ENCODE measurements at places on chromosomes 11 and 22.
A peak's percentile ranks its signal among the peaks of the same experiment; 100 is the strongest.

- DNase-seq = no peak
Observed at GRCh38 chr11:120695939-120696338, 184.4 kb downstream of the GRIK4 start.

DNA sequence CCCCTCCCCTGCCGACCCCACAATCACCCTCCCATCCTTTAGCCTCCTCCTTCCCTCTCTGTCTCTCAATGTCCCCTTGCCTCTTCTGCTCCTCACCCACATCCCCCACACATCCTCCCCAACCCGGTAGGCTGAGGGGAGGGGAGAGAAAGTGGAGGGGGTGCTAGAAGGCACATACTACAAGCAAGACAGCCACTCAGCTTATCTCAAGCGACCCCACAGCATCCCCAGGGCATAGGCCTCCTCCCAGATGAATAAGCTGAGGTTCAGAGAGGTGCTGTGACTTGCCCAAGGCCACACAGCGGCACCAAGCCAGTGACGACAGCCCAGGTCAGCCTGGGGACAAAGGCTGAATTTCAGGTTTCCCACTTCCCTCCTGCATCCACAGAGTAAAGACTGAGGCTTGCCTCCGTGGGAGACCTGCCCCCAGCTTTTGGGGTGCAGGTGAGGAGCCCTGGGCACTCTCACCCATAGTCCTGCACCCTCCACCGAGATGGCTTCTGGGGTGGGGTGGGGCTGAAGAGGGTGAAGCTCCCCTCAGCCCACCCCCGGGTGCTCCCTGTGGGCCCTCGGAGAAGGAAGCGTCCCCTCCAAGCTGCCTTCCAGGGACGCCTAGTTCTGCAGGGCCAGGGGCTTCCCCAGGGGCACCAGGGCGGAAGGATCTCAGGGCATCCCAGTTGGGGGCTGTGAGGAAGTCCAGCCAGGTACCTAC lies 511 bp downstream of the RAC2 start:
- no peak for DNase-seq

- peak; percentile 57 for DNase-seq
Observed at GRCh38 chr11:124799348-124800225, 619 bp downstream of the MSANTD2 start.

DNA sequence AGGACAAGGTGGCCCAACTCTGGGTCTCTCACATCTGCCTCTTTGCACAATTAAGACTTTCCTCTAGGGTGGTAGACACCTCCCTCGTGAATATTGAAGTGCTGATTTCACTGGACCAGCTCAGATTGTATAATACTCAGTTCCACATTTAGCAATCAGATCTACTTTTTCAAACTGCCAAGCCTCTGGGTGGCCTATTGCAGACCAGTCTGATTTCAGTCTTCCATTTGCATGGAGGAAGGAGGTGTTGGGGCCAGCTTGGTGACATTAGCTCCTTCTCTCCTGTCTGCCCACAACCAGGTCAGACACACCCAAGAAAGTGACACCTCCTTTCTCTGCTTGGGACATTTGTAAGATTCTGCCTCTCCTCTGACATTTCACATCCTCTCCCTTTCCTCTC lies 78.2 kb downstream of the PPFIBP2 start:
- DNase-seq = no peak

DNA sequence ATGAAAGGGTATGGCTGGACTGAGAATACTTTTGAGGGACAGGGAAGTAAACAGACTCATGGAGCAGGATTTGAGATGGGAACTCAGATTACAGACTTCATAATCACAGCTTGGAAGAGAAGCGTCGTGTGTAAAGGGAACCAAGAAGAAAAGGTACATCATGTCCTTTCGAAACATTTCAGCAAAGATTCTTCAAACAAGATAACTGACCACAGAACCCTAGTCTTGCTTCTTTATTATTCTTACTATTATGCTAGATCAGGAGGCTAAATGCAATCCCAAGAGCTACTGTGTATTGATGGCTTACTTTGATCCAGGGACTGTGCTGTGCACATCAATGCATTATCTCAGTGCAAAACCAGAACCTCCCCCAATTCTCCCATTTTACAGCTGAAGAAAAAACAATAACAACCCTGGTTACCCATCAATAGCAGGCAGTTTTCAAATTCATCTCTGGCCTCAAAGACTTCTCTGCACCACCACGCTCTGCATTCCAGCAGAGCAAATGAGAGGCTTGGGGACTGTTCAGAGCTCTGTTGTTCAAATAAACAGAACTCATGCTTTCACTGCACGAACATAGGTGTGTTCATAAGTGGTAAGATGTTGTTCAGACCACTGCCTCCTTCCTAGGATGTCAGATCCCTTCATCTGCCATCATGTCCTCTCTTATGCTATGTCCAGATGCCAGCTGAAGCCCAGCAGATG lies 104.8 kb upstream of the NAV2 start:
- no peak for DNase-seq

DNA sequence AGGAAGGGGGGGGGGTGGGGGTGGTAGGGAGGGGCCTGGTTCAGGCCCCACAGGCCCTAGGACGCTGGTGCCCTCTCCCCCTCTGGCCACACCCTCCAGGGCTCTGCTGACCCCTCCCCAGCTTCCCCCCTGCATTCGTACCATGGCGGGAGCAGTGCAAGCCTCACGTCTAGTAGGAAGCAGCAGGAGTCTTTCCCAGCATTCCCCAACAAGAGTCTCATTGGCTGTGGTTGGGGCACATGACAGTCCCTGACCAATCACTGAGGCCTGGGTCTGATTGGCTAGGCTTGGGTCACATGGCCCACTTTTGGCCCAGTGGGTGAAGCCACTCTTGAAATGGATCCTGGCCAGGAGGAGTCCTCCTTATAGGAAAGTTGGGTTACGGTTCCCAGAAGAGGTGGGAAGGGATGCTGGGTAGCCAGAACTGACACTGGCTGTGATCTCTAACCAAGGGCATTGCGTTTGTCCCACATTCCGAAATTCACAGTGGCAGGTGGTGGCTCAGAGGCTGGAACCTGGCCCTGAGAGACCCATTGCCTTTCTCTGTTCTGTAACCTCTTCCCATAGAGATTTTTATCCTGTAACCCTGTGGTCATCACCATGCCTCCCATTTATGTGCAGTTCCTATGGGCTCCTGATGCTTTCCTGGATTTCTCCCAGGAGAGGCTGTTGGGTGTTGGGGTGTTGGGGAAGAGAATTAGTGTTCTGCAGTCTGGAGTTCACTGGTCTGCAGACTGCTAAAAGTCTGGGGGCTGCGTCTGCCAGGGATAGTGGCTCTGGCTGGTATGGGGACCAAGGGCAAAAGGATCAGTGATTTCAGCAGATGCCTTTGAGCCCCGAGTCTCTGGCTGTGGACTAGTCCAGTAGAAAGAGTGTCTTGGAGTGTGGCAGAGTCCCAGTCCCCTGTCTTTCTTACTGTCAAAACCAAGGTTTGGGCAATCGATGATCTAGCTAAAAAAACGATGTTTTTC lies 58.9 kb upstream of the MYEOV start:
- no peak for DNase-seq

DNA sequence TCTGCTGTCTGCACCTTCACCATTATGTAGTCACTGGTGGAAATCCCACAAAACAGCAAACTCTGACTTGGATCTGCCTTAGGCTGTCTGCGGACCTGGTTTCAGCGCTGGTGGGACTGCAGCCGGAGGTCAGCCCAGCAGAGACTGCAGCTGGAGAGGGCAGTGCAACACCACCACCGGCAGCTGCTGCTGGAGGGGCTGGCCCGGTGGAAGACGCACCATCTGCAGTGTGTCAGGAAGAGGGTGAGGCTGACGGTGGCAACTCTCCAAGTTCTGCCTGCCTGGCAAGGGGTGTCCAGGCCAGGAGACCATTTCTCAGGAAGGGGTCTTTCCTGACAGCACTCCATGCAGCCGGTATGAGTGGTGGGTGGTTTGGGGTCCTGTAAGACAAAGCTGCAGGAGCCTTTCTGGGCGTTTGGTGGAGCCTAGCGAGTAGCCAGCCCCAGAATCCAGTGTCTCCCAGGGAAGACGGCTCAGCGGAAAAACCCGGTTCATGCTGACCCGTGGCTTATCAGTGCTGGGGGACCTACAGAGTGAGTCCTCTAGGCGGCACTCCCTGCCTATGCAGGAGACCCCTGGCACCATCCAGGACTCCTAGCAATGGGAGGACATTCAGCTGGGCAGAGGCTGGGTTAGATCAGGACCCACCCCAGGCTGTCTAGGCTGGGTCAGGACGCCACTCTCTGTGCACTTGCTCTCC lies 50.8 kb downstream of the PISD start:
- DNase-seq = no peak

DNA sequence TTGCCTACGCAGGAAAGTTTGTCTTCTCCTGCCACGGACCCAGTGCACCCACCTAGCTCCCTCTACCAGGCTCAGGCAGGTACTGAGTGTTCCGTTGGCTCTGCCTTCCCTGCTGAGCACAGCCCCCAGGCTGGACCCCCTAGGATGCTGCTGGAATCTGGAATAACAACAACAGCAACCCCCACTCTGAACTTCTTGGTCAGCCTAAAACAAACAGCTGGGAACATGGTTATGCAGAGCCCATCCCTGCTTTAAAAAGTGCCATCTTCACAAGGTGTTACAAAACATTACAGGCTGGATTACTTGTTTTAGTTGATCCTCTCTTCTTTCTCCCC lies 1.8 kb downstream of the OPCML start:
- no peak for DNase-seq

DNA sequence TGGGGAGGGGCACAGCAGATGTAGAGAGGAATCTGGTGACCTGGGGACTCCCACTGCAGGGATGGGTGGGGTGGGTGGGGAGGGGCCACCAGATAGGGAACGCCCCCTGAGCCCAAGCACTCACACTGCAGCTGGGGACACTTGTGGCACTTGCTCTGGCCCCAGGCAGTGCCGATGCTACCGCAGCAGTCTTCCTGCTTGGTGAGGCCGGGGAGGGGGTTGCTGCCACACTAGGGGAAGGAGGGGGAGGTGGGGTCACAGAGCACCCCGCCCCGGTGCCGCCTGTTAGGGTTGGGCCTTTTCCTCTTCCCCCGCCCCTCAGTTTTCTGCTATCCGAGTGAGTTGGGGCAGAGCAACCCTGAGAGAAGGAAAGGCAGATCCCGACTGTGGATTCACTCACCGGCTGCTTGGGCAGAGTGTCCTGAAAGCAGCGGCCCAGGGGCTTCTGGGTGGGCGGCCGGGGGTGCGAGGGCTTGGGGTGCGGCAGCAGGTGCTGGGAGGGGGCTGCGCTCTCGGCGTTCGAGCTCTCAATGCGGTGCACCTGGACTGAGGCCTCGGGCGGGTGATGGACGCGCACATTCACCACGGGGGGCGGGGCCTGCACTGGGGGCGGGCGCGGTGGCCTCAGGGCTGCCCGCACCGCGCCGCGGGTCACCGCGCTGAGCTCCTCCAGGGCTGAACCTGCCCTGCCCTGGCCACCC lies 4.7 kb downstream of the LTBP3 start:
- no peak for DNase-seq

Data from HEK293T (cell line).